ENCODE measurements at places on chromosomes 4 and X. TPM values are rescaled to one million over a fixed set of nuclear protein-coding genes. Genes with fewer than 3 reads are reported as not detected.

BTK gene
- not detected for polyA plus RNA-seq

FAM149A gene
- polyA plus RNA-seq, result 11.1 TPM

TBC1D19 gene
- 8.6 TPM for polyA plus RNA-seq

FREM3 gene
- 0.32 TPM for polyA plus RNA-seq

PCDH18 gene
- not detected for polyA plus RNA-seq

RHOH gene
- not detected for polyA plus RNA-seq

MTNR1A gene
- not detected for polyA plus RNA-seq

CXCL11 gene
- polyA plus RNA-seq, result not detected

BRS3 gene
- polyA plus RNA-seq, result not detected

LIMCH1 gene
- 86.4 TPM for polyA plus RNA-seq

AWAT2 gene
- not detected for polyA plus RNA-seq

PPEF2 gene
- not detected for polyA plus RNA-seq

CRLF2 gene
- polyA plus RNA-seq, result not detected

ARHGAP10 gene
- polyA plus RNA-seq, result 2.2 TPM

WDFY3 gene
- 13.6 TPM for polyA plus RNA-seq

RASL11B gene
- 12.6 TPM for polyA plus RNA-seq

F8 gene
- polyA plus RNA-seq, result 5.9 TPM

CYTL1 gene
- not detected for polyA plus RNA-seq

PFKFB1 gene
- not detected for polyA plus RNA-seq

OTC gene
- not detected for polyA plus RNA-seq

ADH1C gene
- not detected for polyA plus RNA-seq

STS gene
- 35.7 TPM for polyA plus RNA-seq

LUZP4 gene
- not detected for polyA plus RNA-seq

MAGEE2 gene
- not detected for polyA plus RNA-seq

TBC1D8B gene
- polyA plus RNA-seq, result 5.6 TPM

PHOX2B gene
- not detected for polyA plus RNA-seq

JCHAIN gene
- 0.34 TPM for polyA plus RNA-seq

TXK gene
- not detected for polyA plus RNA-seq

FAM241A gene
- polyA plus RNA-seq, result 0.81 TPM

ELF4 gene
- polyA plus RNA-seq, result not detected

SULT1B1 gene
- 0.17 TPM for polyA plus RNA-seq

RIBC1 gene
- not detected for polyA plus RNA-seq

PCDH11X gene
- 2.3 TPM for polyA plus RNA-seq
